Occipital lobe (tissue), 3 donors: ENCODE measurements at places on chromosomes 7 and 10. TPM values are rescaled to one million over a fixed set of nuclear protein-coding genes. Genes with fewer than 3 reads are reported as not detected.
A peak's percentile ranks its signal among the peaks of the same experiment; 100 is the strongest.

DNA sequence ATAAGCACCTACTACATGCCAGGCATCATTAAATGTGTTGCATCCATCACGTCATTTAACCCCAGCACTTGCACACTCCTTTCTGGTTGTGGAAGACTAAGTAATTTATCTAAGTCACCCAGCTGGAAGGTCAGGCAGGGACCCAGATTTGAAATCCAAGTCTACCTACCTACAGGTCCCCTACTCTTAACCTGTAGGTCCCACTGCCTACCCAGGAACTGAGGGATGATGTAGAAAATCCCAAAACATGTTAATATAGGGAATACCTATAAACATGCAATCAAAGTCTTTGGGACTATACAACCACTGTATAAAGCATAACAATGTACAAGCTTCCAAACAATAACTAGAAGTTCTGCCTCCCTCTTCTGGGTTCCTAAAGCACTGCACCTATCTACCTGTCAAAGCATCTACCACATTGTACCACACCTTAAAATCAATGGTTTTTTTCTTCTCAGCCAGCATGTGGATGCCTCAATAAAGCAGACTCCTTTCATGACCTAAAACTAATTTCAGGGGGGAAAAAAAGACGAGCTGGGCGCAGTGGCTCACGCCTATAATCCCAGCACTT is 5.6 kb downstream of the IL6 start:
- no peak for DNase-seq

GRCh38 chr7:150390205-150390604 is 11.1 kb downstream of the ZNF775 start:
- no peak for DNase-seq

DNA sequence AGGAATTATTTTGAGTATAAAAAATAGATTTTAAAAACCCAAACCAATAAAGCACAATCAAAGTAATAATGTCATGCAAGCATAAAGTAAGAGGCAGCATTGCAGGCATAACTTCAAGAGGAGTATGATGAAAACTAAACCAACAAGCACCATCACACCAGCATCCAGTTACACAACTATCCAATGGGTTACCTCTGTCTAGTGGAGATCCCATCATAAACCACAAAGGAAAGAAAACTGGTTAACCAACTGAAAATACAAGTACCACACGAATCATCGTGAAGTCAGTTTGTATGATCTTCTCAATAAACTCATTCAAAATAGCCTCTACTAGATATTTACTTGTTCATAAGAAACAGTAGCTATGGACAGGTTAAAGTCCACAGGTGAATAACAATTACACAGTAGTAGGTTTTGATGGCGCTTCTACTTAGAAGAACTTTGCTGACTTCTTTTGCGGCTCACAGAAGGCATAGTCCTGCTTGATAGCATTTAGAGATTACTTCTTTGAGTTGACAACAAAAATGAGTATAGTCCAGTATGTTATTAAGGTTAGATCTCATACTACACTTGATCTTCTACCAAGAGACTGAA is 116.6 kb downstream of the MICU1 start:
- DNase-seq: no peak

COL26A1 gene
- total RNA-seq: 3.4 TPM

RADIL gene
- total RNA-seq: 2.3 TPM

PARD3 gene
- total RNA-seq: 20.6 TPM

DNA sequence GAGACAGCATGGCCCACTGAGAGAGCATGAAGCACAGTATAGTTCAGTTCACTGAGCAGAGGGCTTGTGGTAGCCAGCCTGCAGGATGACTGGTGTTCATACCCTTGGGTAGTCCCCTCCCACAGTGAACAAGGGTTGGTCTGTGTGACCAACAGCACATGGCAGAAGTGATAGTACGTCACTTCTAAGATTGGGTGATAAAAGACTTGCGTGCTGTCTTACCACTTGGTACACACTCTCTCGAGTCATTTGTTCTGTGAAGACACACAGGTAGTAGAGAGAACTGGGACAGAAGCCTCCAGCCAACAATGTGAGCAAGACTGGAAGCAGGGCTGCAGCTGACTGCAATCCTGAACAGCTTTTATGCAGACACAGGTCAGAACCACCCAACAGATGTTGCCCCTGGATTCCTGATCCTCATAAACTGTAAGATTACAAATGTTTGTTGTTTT is 14.6 kb downstream of the EPC1 start:
- DNase-seq: no peak

DNA sequence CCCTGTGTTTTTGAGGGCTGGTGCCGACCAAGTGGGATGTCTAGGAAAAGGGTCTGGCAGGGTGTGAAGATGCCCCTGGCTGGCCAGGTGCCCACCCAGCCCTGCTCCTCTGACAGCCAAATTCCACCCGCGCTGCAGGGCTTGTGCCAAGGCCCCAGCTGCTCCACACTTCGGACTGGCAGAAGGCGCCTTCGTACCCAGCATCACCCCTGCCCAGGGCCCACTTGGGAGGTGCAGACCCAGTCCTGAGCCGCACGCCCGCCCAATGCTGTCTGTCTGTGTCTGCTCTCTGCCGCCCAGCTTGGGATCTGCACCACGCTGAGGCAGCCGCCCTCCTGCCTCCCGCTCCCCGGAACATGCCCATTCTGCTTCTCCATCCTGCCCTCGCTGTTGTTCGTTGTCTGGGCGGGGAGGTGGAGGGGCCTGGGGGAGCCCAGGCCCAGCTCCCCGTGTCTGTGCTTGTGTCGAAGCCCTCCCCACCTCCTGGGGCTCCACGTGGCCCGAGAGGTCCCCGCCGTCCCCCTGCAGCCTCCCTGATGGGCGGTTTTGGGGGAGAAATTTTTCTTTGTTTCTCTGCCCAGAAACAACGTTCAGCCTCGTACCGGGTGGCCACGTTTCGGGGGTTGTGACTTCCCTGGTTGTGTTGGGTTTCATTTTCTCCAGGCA is 36.9 kb upstream of the PPIF start:
- DNase-seq: no peak

DNA sequence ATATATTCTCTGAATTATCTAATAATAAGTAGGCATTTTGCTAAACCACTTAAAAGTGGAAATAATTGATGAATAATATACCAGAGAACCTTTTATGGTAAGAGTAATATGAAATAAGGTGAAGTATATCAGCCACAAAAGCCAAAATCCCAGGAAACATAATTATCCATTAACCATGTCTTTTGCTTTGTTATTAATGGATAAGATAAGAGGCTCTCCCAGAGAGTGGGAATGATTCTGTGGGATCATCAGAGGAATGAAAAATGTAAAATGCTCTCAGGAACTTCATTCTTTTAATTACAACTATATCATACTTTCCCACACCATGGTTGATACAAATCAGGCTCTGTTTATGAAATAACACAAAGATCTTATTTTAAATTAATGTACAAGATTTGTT is 391.7 kb upstream of the FZD8 start:
- DNase-seq: no peak

DNA sequence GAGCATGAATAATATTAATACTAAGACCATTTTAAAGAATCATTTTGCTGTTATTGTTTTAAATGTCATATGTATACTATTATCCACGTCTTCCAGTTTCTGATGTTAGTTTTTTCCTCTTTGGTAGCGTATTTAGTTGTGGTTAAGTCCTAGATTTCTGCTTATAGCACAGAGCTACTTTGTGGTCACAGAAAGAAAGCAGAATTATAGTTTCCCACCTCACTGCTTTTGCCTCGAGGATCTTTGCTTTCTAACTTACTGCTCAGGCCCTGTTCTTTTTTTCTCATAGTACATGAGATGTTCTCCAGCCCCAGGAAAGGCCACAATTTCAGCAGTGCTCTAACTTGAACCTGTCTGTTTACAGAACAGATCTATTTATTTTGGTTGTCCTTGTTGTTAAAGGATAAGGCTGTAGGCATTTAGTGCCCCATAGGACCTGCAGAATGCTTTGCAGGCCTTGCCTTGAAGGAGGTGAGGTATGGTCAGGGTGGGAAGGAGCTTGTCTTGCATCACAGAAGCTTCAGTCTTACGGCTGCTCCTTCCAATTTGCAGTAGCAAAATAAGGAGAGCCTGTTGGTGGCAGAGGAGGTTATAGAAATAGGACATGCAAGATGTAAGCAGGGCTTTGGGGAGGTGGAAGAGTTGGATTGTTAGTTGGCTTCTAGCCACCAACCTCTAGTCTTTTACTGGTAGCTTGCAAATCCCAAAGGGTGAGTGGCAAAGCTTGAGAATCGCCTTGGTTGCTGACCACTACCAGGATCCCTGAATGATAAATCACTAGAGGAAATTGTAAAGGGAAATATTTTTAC is 129.1 kb downstream of the LRRC4 start:
- peak; percentile 12 for DNase-seq

DNA sequence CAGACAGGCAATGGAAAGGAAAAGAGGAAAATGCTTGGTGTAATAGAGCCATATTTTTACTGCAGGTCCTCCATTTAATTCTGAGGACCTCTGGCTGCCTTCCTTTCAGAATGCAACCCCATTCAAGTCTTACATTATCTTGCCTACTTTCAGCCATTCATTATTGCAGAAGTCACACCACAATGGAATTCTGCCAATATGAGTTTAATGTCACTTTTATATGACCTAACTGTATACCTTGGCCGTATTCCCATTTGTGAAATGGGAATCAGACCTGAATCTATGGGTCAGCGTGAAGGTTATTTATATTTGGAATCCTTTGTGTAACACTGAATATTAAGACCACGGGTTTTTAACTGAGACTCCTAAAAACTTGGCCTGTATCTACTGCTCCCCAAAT is 241.7 kb upstream of the AOAH start:
- no peak for DNase-seq

NCAPG2 gene
- total RNA-seq: 14.3 TPM

- DNase-seq: no peak
These were observed 61.3 kb downstream of the KLRG2 start for GRCh38 chr7:139422126-139422525.

GRCh38 chr10:9096288-9096687 is 1041.8 kb downstream of the GATA3 start:
- DNase-seq: no peak

LAMB4 gene
- total RNA-seq: 0.47 TPM

DNA sequence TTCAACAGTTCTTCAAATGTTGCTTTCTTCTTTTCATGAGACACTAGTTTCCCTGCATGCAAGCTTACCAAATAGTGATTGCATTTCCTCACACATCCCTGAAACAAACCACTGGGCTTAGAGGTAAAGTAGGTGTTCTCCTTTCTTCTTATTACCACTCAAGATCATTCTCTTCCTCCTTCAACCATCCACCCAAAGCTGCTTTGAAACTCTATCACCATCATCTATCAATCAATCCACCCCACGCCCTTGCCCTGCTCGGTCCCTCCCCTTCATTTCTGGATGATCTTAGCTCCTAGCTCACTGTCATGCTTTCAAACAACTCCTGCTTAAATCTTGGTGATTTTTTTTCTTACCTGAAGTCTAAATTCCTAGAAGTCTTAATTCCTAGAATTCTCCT is 18.9 kb downstream of the HYCC1 start:
- no peak for DNase-seq

GRCh38 chr7:2528481-2529095 is 9.0 kb downstream of the LFNG start:
- DNase-seq: no peak

- DNase-seq: no peak
These were observed 104.6 kb downstream of the FOXP2 start for GRCh38 chr7:114519240-114519639.

CALML5 gene
- total RNA-seq: not detected

DNA sequence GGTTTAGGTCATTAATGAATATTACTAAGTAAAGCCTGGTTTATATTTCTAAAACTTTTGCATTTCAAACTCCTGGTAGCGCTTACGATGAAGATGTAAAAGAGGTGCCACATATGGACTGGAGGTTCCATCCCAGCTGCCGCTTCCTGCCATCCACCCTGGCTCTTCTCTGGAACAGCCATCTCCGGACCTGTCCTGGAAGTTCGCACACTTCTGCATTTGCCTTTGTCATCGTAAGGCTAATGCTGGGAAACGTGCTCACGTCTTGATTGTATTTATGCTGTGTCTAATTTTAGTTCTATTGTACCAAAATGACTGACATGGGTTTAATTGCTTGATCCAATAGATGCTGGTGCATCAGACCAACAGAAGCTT is 103.1 kb downstream of the HIPK2 start:
- DNase-seq: no peak

DNA sequence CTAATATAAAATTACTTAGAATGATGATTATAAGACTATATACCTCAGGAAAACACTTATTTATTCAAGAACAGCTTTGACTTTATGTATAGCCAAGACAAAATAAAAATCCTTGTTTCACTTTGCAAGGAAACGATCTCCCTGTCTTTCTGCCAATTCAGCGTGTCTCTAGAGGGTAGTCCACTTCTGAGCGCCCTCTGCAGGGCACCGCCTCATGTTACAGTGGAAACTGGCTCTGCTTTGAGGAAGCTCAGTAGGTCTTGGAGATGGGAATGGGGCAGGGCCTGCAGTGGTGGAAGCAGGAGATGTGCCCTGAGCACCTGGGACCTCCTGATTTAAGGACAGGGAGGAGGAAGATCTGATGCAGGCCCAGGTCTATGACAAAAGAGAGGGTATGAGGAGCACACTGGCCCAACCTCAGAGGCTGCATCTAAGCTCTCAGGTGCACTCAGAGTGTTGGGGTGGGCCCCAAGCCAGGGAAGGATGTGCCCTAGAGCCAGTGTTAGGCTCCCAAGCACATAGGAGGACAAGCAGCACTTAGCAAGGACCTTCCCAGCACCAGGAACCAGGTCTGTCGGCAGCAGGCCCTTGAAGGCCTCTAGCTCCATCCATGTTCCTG is 481.0 kb downstream of the TNS3 start:
- DNase-seq: no peak

HERPUD2 gene
- total RNA-seq: 22.5 TPM

GRCh38 chr10:18264466-18265050 is 124.3 kb downstream of the CACNB2 start:
- DNase-seq: no peak

- DNase-seq: no peak
These were observed 21.8 kb downstream of the MORN4 start for GRCh38 chr10:97611473-97611872.

- no peak for DNase-seq
These were observed 9.8 kb upstream of the LAMB1 start for GRCh38 chr7:108012499-108013430.

- no peak for DNase-seq
These were observed 14.9 kb downstream of the DLG5 start for GRCh38 chr10:77911535-77912123.

- no peak for DNase-seq
These were observed 170.6 kb upstream of the IMMP2L start for GRCh38 chr7:111732923-111733322.

- no peak for DNase-seq
These were observed 23.7 kb downstream of the GSDME start for GRCh38 chr7:24733414-24734060.

GRCh38 chr7:16564909-16565426 is 38.3 kb downstream of the LRRC72 start:
- no peak for DNase-seq

DNA sequence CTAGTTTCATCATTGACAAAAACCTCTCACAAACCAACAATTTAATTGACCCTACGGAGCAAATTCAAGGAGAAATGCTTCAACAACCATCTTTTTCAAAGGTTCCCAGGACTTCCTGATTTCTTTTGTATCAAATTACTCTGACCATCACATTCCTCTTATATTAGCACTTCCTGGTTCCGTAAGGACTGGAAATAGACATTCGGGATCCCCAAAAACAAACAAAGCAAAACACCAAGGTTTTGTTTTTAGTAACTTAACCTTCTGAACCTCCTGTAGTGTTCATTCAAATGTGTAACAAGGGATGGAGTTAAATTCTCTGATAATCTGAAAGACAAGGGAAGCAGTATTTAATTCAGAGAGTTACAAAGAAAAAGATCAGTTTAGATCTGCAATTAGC is 387.6 kb upstream of the NRP1 start:
- DNase-seq: no peak
